Activated T-cell treated with anti-CD3 and anti-CD28 coated beads, Interleukin-2, amount 50 U/mL, for 48 hours (primary cell): ENCODE measurements at places on chromosomes 3 and 15.

- DNase-seq: no peak
These were observed 305.4 kb downstream of the MEX3B start for GRCh38 chr15:81740416-81740815.

- DNase-seq: no peak
These were observed 94.1 kb upstream of the ATP2B2 start for GRCh38 chr3:10599444-10599843.

- DNase-seq: no peak
These were observed 29.5 kb downstream of the LINS1 start for GRCh38 chr15:100572362-100572983.

GRCh38 chr3:108394563-108394962 lies 98.2 kb downstream of the HHLA2 start:
- no peak for DNase-seq

GRCh38 chr3:8581373-8581772 lies 63.2 kb downstream of the SSUH2 start:
- no peak for DNase-seq
